SK-N-SH treated with all-trans-retinoic acid at 6 μM for 48 hours (cell line): ENCODE measurements at places on chromosomes 6 and 20.
A peak's percentile ranks its signal among the peaks of the same experiment; 100 is the strongest.

DNA sequence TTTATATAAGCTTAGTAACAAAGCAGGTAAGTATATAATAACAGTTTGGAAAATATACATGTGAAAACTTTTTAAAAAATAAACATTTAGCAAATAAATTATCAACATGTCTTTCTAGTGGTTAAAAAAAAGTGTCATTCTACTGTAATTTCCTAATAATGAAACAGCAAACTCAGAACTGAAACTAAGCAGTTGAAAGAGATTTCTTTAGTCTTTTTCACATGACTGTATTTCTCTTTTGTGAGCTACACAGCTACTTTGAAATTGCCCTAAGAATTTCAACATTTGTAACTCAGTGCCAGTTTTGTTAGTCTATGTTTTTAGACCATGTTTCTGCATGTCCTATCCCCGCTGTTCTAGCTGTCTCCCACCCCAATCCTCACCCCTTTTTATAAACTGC is 28.4 kb upstream of the SDHAF4 start:
- no peak for ATAC-seq

DNA sequence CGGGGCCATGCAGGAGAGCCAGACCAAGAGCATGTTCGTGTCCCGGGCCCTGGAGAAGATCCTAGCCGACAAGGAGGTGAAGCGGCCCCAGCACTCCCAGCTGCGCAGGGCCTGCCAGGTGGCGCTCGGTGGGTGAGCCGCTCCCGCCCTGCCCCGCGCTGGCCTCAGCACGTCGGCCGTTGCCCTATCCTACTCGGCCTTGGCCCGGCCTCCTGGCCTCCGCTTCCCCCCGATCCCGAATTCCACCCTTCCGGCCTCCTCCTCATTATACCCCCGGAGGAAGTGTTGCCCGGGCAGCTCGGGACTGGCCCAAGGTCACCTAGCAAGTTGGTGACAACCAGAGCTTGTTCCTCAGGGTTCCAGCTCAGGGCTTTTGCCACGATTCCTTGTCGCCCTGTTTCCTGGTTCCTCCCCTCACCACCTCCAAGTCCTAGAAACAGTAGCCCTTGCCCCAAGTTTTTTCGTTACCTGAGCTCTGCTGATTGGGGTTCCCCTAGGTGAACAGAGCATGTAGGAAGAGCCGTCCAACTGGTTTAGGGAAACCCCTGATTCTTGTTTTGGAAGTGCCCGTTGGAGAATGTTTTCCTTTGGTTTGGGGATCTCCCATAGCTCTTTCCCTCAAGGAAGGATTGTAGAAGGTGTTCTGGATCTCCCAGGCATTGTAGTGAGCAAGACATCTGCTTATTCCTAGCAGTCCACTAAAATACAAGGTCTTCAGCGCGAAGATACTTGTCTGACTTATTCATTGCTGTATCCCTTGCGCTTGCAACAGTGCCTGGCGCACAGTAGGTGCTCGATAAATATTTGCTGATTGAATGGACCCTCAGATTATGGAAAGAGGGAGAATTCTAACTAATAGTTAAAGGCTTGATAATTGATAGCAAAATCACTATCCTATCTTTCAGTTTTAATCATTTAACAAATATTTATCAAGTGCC is 641 bp downstream of the ARFGEF2 start:
- peak; percentile 57 for ATAC-seq

GRCh38 chr6:9197726-9198125 is 762.4 kb upstream of the SLC35B3 start:
- ATAC-seq: no peak

GRCh38 chr6:170210651-170211403 is 80.1 kb downstream of the DLL1 start:
- no peak for ATAC-seq

DNA sequence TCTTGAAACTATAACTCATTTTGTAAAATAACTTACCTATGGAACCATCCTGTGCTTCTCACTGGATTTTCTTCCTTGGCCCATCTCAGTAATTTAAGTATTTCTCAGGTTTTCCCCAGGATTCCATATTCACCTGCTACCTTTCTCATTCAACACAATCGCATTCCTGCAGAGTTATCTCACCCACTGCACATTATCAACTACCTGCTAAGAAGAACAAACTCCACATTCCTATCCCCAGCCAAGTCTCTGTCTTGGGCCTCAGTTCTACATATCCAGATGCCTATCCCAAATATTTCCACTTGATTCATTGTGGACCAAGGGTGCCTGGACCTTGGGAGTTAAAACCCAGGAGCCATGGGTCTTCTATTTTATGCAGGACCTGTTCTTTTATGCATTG is 60.2 kb upstream of the KCNQ5 start:
- peak; percentile 31; the same call in 1 of the 3 replicates for ATAC-seq

DNA sequence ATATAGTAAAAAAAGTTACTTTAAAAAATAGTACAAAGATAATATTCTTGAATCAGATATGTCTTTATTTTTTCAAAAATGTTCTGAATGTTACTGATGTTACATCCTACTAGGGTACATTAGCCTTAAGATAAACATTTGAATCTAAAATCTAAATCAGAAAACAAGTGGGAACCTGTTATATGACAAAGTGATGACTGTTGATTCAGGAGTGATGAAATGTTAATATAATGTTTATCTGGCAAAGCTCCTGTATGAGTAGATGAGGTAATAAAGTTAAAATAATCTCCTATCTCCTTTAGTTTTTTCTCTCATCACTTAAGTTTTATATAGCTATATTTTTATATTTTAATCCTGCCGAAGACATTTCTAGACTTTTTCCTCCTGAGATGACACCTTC is 4.2 kb downstream of the DOP1A start:
- no peak for ATAC-seq

DNA sequence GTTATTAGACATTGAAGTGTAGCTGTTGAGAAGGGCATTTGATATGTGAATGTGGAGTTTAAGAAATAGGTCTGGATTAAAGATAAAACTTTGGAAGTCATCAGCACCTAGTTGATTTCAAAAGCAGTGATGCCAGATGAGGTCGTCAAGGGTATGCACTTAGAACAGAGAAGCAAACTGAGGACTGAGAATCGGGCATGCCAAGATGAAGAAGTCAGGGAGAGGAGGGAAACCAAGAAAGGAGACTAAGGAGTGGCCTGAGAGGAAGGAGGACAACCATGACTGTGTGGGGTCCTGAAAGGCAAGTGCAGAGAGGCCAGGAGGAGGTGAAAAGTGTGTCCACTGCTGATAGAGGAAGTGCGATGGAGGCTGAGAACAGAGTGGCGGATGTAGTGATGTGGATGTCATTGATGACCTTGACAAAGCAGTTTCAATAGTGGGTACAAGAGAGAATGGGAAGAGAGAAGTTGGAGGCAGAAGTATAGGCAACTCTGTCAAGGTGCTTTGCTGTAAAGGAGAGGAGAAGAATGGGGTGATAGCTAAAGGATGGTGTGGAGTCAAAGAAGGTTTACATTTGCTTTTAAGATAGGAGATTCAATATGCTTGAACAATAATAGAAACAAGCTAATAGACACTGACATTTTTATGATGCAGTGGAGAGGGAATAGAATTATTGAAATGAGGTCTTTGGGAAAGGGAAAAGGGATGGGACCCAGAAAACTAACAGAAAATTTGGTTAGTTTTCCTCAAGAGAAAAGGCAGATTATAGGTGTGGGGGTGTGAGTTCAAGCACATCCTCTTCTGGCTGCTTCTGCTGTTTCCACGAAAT is 139.7 kb upstream of the TMEM170B start:
- ATAC-seq: no peak
